ENCODE measurements at places on chromosomes 1 and 21.
A peak's percentile ranks its signal among the peaks of the same experiment; 100 is the strongest.

DNA sequence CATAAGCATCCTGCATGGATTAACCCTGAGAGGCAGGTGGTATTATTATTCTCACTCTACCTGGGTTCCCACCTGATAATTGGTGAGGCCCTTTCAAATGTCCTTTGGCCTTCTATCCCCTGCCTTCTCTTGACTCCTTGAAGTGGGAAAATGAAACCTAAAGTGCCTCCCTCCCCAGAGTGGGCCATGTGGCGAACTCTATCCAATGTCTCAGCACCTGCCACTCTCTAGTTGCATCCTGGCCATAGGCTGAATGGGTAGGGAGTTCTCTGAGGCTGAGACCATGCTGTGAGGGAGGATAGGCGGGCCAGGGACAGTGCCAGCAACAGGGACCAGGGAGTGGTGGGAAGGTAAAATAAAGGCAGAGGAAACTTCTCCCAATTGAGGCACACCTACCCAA lies 35.3 kb downstream of the ELF3 start:
- DNase-seq, result no peak

DNA sequence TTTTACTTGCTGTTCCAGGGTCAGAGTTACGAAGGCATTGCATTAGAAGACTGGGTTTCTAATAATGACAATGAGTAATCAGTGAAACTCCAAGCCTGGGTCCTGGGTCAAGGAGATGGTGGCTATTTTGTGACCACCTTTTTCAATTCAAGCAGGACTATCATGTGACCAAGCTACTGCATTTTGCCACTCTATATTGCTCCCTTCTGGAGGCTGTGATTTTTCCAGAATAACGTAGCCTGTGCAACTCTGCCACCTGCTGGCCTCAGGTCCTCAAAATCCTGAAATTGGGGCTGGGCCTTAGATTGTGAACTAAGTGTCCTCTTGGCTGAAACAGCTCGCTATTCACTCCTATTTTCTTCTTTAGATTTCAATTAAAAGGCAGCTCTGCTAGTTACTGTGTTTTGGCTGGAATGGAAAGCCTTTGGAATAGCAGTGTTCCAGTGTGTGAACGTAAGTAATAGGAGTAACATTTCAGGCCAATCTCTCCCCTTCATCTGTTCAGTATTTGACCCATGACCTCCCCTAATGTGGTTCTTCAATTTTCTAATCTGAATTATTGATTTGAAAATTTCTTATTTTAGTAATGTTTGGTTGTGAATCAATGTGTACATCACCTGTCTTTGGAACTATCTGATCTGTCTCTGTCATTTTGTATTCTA lies 52.9 kb upstream of the CD46 start:
- peak; percentile 7 for DNase-seq

GRCh38 chr1:214102907-214103306 lies 115.1 kb downstream of the PROX1 start:
- peak; percentile 14 for DNase-seq

- no peak for DNase-seq
Measured at GRCh38 chr1:200290010-200290685, 119.7 kb downstream of the ZNF281 start.

DNA sequence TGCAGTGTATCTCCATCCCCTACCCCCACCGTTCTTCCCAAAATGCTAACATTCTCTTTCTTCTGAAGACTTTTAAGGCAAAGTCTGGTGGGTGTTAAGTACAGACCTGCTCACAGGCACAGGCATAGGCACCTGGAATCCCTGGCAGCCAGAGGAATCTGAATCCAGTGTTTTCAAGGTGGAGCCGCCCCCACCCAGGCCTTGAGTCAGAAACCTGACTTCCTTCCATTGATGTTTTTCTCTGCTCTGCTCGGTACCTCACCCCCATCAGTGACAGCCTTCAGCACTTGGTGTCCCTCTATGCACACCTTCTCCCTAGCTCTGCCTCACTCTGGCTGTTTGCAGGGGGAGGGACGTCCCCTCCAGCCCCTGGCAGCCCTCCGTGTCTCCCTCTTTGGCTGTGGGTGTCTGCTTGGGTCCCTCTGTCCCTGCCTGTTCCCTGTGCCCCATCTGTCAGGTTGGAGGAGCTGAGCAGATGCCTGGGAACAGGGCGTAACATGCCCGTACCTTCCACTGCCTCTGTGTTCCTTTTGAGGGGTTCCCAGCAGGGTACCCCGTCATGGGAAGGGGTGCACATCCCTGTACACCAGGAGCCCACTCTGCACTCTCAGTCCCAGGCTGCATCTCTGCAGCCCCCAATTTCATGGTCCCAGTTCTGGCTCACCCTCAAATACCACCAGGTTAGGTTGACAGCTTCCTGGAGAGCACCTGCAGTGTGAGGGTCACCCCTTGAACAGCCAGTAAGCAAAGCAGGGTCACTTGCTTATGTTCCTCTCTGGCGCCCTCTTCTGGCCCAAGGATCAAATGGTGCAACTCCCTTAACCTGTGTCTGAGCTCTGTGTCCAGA lies 6.7 kb downstream of the NCDN start:
- peak; percentile 64 for DNase-seq

- no peak for DNase-seq
Measured at GRCh38 chr21:38944402-38944801, 138.7 kb downstream of the ETS2 start.

GRCh38 chr1:201749059-201749690 lies 79.8 kb upstream of the IPO9 start:
- no peak for DNase-seq

- DNase-seq, result no peak
Measured at GRCh38 chr1:216815260-216816131, 92.3 kb upstream of the ESRRG start.

GRCh38 chr1:179217943-179218507 lies 11.5 kb downstream of the ABL2 start:
- no peak for DNase-seq

GRCh38 chr1:229980009-229980408 lies 87.0 kb upstream of the GALNT2 start:
- DNase-seq, result no peak

- DNase-seq, result no peak
Measured at GRCh38 chr21:31255896-31256295, 88.2 kb downstream of the TIAM1 start.

- DNase-seq, result no peak
Measured at GRCh38 chr1:23913212-23913880, at the start of gene CNR2. Gene CNR2 (minus strand): TSS chr1:23913362. CDS start chr1:23875617, 37,745 bp downstream.

DNA sequence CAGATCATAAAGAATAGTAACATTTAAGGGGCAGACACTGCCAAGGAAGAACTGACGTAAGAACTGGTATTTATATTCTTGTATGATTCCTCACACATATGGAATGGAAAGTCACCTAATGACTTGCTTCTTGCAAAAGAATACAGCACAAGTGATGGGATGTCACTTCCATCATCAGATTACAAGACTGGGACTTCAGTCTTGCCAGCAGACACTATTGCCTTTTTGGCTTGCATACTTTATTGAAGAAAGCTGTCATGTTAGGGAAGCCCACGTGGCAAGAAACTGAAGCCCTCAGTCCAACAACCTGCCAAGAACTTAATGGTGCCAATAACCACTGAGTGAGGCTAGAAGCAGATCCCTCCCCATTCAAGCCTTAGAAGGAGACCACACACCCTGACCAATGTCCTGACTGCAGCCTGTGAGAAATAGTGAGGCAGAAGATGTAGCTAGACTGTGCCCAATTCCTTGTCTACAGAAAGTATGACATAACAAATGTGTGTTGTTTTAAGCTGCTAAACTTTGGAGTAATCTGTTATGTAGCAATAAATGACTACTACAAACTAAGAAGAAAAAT lies 12.0 kb downstream of the EGLN1 start:
- no peak for DNase-seq

GRCh38 chr1:45329445-45329844 lies 2.8 kb downstream of the HPDL start:
- no peak for DNase-seq

GRCh38 chr1:42524330-42524729 lies 61.2 kb downstream of the CCDC30 start:
- no peak for DNase-seq

DNA sequence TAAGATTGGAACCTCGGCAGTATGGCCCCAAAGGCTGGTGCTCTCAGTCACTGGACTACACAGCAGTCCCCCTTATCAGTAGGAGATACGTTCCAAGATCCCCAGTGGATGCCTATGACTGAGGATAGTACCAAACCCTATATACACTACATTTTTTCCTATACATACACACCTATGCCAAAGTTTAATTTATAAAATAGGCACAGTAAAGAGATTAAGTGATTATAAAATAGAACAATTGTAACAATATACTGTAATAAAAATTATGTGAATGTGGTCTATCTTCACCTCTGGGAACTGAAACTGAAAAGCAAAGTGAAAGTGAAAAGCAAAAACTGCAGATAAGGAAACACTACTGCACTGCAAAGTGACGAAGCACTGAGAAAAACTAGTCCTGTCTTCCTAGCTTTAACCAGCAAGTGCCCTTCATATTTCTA lies 96.8 kb downstream of the INTS7 start:
- no peak for DNase-seq

DNA sequence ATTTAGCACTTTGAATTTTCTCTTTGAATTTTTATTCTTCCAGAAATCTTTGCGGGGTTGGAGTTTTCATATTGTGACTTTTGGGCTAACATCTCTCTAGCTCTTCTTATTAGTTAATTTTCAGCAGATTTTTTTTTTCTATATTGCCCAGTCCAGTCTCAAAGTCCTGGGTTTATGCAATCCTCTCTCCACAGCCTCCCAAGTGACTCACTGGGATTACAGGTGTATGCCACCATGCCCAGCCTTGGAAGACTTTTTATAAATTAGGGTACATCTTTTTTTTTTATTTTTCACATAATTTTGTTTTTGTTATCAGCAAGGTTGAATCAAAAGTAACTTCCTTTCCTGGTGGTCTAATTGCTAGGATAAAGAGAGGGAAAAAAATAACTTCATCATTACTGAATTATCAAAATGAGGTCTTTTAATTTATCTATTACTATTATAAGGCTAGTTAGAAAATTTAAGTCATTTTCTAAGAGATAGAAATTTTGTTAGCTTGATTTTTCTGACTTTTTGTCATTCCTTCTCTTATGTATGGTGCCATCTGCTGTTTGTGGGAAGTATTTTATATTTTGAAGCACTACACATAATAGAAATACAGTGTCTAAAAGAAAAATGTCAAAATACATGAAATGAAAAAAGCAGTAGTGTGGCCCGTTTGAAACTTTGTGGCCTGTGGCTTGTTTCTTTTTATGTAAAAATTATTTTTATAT lies 273.4 kb upstream of the CACYBP start:
- no peak for DNase-seq

DNA sequence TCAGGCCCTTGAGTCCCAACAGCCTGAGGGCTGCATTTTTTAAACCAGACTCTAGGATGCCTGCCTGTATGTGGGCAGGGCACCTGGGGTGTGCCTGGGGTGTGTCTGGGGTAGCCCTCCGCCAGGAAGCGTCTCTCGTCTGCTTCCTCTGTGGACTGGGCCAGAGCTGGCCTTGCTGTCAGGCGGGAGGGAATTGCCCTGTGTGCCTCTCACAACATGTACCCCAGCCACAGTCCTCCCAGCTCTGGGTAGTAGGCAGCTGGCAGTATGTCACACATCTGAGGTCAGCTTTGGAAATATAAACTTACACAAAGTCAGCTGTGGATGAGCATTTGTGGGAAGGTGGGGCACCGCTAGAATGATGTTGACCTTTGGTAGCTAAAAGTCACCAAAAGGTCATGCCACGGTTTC lies 13.0 kb downstream of the TRAF5 start:
- no peak for DNase-seq

- no peak for DNase-seq
Measured at GRCh38 chr1:201825245-201825644, 3.7 kb upstream of the IPO9 start.

DNA sequence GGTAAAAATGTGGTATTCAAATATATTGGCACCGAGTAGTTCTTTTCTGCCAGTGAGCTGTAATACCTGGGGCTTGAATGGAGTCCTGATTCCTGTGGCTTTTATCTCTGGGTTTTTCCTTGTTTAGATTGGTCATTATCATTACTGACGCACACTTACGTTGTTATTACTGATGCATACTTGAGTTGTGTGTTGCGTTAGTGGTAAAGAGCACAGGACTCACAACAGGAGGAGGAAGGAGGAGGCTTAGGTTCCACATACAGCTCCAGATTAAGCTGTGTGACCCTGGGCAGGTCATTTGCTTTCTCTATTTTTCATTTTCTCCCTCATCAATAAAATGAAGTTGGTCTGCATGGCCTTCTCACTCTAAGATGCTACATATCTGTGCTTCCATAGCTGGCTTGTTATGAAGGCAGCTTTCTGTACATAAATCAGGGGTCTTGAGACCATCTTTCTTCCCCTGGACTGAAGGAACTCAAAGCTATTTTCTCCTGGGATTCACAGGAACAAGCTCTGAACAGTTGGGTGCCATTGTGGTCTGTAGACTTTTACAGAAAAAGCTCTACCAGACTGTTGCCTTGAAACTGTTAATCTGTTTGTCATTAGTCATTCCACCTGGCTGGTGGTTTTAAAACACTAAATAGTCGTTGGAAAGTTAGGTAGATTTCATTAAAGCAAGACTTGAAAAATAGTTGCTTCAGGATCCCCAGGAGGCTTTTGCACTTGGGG lies 5.6 kb downstream of the ARID1A start:
- DNase-seq, result no peak

- DNase-seq, result no peak
Measured at GRCh38 chr1:22184892-22185612, 42.2 kb upstream of the WNT4 start.

DNA sequence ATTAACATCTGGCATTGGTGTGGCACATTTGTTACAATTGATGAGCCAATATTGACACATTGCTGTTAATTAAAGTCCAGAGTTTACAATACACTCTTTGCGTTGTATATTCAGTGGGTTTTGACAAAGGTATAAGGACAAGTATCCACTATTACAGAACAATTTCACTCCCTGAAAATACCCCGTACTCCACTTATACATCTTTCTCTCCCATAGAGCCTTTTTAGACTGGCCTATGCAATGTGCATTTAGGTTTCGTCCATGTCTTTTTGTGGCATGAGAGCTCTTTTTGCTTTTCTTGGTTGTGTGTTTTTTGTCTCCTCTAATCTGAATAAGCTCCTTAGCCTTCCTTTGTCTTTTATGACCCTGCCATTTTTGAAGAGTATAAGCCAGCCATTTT lies 40.6 kb upstream of the TSNAX start:
- DNase-seq, result no peak

DNA sequence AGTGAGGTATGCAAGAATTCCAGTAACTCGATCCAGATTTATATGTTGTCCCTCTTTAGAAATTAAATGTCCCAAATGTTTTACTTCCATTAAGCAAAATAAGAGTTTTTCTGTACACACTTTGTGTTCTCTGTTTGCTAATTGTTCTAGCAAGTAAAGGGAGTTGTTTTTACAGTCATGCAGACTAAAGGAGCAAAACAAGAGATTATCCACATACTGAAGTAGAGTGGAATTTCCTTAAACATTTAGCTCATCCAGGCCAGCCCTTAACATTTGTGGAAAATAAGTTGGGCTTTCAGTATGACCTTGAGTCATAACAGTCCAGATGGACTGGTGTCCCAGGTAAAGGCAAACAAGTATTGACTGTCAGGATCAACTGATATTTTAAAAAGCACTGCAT lies 44.1 kb upstream of the TINAGL1 start:
- DNase-seq, result no peak

GRCh38 chr1:67407498-67407897 lies 22.7 kb downstream of the SERBP1 start:
- no peak for DNase-seq
